ENCODE measurements at places on chromosomes 5 and 9.

DNA sequence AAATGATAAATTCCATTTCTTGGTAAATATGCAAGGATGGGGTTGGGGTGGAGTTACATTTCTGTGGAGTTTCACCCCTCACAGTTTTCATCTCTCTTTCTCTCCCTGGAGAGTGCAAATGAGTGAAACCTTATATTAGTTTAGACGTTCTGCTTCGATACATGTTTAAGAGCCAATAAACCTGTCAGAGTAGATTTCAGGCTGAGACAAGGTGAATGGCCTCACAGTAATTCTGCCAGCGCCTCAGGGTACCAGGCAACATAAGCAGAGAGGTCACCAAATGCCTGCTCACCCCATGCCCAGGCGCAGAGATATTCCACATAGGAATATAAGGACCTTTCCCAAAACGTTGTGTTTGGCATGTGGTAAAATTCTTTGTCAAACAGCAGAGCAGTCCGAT is 154.9 kb upstream of the VLDLR start:
- DNase-seq: no peak

DNA sequence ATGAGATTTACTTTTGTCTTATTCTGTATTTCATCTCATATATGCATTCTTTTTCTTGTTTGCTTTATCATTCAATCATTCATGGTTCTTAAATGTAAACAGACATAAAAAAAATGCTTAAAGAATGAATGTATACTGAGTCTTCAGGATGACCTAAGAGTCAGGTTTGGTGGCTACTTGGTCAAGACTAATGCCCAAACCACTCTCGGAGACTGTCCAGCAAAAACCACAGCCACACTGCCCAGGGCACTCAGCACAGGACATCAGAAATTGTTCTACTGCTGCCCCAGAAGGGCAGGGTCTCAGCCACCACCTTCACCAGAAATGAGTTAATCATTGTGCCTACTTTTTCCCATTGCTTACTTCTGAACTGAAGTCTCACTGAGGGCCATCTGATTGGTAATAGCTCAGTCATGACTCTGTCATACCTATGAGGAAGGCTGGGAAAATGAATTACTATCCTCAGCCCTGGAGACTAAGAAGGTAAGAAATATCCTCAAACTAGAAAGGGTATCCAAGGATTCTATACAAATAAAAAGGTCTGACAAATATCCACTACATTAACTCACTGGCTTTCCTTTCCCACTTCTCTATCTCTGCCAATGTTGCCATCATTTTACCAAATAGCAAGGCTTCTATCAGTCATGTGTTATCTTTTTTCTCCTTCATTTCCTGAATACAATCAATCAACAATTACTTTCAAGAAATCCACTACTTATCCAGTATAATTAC is 236.1 kb downstream of the CETN3 start:
- no peak for DNase-seq

DNA sequence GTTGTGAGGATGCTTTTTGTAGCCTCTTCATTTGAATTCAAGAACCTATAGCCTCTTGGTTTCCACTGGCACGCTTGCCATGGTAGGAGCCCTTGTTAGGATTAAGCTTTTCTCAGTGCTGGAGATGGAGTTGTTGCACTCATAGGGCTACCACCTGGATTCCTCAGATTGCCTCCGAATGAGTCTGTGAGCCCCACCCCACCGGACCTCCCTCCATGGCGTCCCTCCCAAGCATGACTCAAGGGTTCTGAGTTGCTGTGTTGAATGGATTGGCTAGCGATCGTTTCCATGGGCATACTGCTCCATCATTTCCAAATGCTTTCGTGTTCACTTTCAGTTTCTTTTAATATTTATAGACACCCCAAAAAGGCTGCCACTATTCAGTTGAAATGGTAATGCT is 69.9 kb downstream of the DAPK1 start:
- DNase-seq: no peak

DNA sequence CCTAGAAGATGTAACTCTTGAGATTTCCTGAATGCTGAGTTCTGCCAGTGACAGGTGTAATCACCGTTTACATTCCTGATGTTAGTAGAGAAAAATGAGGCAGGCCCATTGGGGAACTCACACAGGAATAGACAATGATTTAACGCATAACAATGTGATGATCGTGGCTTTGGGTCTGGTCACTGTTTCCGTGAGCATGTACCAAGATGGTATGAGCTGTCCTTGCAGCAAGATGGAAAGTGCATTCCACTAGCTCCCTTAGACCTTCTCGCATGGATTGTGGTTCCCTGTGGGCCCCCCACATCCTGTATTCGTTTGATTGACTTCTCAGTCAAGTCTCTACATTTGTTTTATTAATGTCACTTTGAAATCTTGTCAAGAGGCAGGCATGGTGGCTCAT is 124.0 kb upstream of the DAP start:
- DNase-seq: no peak

- DNase-seq: no peak
Measured at GRCh38 chr9:15936306-15936921, 383.6 kb downstream of the CCDC171 start.

All from T-helper 2 cell (primary cell).